ENCODE measurements at places on chromosomes 4 and X.

DNA sequence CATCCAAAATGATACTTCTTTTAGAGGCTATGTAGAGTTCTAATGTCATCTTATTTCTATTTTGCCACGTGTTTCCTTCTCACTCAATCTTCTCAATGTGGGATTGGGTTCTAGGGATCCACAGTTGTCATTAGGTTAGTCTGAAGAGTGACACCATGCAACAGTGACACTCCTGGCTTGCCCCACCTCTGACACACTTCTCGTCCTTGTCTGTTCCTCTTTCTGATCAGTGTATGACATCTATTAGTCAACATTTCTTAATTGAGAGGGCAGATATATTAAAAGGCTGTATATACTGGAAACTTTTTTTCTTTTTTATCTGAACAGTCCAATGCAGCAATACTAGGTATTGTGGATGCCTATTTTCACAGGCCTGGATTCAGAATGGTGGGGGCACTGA, 67.6 kb upstream of the GYPA start:
- H3K4me1 ChIP-seq, result no peaks in the 10 kb centered on the region
- H3K27me3 ChIP-seq, result no peaks in the 10 kb centered on the region
- H3K4me3 ChIP-seq, result no peak overlapping the region
- DNase-seq, result no peak
- no peak overlapping the region for H3K27ac ChIP-seq
- no peaks in the 10 kb centered on the region for H3K36me3 ChIP-seq

DNA sequence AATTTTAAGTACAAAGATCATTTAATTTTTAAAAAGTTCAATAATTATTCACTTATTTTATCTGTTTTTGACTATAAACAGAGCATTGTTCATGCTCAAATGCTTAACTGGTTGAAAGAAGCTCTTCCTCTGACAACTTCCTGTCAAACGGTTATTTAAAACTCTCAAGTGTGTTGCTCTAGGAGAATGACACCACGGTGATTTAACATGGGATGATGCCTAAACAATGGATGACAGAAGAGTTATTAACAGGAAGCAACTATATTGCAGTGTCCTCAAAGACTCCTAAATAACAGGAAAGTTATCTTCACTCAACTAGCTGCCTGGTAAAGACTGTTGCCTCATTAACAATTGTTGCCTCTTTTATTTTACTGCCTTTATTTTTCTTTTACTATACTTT, 509.6 kb downstream of the PACRGL start:
- no peak overlapping the region for H3K27ac ChIP-seq
- peaks cover 4% of the 10 kb centered on the region for H3K27me3 ChIP-seq
- no peak for DNase-seq
- no peak overlapping the region for H3K4me3 ChIP-seq
- H3K4me1 ChIP-seq, result no peaks in the 10 kb centered on the region
- H3K36me3 ChIP-seq, result no peaks in the 10 kb centered on the region

DNA sequence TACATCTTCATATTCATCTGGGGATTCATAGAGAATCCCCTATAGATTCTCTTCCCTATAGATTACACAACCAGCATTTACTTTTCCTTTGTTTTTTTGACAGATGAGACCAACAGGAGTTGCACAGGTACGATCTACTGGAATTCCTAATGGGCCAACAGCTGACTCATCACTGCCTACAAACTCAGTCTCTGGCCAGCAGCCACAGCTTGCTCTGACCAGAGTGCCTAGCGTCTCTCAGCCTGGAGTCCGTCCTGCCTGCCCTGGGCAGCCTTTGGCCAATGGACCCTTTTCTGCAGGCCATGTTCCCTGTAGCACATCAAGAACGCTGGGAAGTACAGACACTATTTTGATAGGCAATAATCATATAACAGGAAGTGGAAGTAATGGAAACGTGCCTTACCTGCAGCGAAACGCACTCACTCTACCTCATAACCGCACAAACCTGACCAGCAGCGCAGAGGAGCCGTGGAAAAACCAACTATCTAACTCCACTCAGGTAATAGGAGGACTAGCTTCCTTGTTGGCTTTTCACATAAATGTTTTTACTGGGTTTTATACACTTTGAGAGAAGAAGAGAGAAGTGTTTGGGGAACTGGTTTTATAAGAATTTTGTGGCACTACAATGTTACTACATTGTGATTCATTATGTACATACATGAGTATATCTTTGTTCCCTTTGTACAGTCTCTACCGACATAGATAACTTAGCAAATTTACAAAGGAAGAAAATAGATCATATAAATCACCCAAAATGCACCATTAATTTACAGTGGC, 137.2 kb downstream of the DIPK2B start:
- H3K4me3 ChIP-seq, result no peak overlapping the region
- peaks cover 32% of the 10 kb centered on the region for H3K36me3 ChIP-seq
- no peak overlapping the region for H3K27ac ChIP-seq
- no peaks in the 10 kb centered on the region for H3K4me1 ChIP-seq

- H3K4me3 ChIP-seq, result no peak overlapping the region
- H3K36me3 ChIP-seq, result no peaks in the 10 kb centered on the region
- H3K27ac ChIP-seq, result no peak overlapping the region
- no peaks in the 10 kb centered on the region for H3K27me3 ChIP-seq
These were observed 63.2 kb downstream of the TRMT44 start for GRCh38 chr4:8503801-8504200.

- no peaks in the 10 kb centered on the region for H3K4me1 ChIP-seq
- H3K36me3 ChIP-seq, result no peaks in the 10 kb centered on the region
- no peak within 1 kb of the TSS for H3K4me3 ChIP-seq
- peak within 1 kb of the TSS; percentile 7 for H3K27ac ChIP-seq
- peaks cover 10% of the 10 kb centered on the region for H3K27me3 ChIP-seq
These were observed at the start of gene NHS for GRCh38 chrX:17374619-17375366. Gene NHS (plus strand): TSS chrX:17375200. CDS start chrX:17375758, 558 bp downstream.

GRCh38 chr4:142091691-142092182, 455.4 kb downstream of the IL15 start:
- no peaks in the 10 kb centered on the region for H3K27me3 ChIP-seq
- no peak overlapping the region for H3K4me3 ChIP-seq
- H3K36me3 ChIP-seq, result no peaks in the 10 kb centered on the region
- H3K27ac ChIP-seq, result no peak overlapping the region
- DNase-seq, result no peak
- H3K4me1 ChIP-seq, result no peaks in the 10 kb centered on the region

DNA sequence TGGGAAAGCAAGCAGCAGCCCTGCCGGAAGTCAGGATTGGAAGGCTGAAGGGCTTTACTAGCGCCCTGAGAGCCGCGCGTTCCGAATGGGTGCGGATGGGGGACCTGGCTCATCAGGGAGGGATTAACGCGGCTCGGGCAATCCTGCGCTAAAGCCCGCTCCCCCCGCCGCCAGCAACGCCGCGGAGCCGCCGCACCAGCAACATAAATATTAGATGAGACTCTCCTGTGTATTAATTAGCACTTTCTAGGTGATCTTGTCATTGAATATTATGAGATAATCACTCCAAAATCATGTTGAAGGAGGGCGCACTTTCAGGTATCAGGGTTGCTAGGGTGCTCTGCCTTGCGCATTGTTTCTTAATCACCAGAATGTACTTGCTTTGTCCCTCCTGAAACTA, 357.2 kb upstream of the FAM241A start:
- H3K4me3 ChIP-seq, result no peak overlapping the region
- H3K27ac ChIP-seq, result no peak overlapping the region
- no peaks in the 10 kb centered on the region for H3K4me1 ChIP-seq
- no peaks in the 10 kb centered on the region for H3K36me3 ChIP-seq
